ENCODE measurements at places on chromosomes 7 and 10.

DNA sequence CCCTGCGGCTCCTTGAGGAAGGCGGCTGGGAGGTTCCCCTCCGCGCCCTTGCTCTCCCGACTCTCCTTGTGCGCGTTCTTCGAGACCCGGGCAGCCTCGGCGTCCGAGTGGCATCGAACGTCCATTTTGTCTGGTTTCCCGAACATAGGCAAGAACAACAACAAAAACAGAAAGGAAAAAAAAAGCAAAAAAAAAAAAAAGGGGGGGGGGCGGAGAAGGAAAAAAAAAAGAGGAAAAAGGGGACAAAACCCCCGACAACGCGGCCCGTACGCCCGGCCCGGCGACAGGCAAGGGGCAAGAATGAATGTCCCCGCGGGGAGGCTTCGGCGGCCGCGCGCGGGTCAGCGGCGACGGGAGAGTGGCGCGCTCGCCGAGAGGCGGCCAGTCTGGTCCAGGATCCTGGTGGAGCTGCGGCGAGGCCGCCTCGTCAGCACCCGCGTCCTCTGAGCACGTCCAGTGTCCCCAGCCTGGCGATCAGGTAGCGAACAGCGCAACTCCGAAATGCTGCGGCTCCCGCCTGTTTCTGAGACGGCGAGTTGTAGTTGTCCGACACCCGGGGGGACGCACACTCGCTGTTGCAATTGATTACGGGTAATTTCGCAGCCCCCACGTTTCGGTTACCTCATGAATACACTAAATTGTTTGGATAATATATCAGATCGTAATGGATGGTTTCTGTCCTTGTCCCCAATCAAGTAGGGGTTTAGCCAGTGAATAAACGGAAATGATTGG lies at the start of gene VAX1:
VAX1 (minus strand) TSS at position 360 of the 732 bp plus-strand sequence; CDS start at position 146, 214 bp downstream.
- no peak for DNase-seq

DNA sequence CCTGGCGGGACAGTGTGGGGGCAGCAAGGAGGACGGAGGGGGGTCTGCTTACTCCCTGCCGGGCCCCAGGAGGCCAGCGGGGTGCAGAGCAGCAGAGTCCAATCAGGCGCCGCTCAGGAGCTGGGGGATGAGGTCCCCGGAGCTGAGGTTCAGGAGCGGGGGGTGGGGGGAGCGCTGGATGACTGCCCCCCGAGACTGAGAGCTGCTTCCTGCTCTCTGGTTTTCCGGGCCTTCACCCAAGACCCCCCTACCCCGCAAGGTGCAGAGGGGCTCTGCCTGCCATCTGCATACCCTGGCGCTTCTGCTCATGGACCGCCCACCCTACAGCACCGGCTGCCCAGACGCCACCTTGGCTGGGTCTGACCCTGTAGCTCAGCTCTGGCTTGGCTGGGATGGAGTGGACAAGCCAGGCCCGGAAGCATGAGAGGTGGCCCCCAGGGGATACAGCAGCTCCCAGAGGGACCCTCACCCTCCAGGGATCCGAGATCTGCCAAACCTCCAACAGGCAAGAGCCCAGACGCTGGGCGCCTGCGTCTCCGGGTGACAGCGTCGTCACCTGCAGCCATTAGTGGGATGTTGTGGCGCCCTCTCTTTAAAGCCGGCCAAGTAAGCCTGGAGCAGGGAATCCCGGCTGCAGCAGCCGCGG lies 930 bp downstream of the KNDC1 start:
- DNase-seq, result no peak

GRCh38 chr10:19480353-19480752 lies 335.9 kb upstream of the PLXDC2 start:
- DNase-seq, result no peak

DNA sequence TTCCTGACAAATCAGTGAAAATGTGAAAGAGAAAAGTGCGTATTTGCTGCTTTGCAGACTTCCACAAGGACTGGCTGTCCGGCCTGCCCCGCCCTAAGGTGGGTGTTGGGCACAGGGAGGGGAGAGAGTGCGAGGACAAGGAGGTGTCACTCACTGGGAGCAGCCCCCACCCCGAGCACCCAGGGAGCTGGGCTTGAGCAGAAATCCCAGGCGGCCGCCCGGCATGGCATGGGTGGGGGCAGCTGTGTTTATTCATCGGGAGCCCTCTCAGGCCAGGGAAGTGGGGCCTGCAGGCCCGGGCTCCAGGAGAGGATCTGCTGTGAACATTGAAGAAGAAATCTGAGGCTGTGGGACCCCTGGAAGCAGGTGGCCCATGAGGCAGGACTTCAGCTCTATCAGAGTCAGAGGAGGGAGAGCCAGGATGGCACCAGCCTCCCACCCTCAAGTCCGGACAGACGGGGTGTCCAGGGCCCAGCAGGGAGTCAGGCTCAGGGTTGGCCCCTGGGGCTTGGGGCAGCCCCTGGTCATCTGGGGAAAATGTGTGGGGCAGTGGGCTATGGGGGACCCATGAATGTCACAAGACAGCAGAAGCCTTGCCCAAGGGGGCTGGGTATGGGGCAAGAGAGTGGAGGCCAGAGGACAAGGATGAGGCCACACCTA lies 164.4 kb upstream of the PPP2R2D start:
- DNase-seq, result no peak

DNA sequence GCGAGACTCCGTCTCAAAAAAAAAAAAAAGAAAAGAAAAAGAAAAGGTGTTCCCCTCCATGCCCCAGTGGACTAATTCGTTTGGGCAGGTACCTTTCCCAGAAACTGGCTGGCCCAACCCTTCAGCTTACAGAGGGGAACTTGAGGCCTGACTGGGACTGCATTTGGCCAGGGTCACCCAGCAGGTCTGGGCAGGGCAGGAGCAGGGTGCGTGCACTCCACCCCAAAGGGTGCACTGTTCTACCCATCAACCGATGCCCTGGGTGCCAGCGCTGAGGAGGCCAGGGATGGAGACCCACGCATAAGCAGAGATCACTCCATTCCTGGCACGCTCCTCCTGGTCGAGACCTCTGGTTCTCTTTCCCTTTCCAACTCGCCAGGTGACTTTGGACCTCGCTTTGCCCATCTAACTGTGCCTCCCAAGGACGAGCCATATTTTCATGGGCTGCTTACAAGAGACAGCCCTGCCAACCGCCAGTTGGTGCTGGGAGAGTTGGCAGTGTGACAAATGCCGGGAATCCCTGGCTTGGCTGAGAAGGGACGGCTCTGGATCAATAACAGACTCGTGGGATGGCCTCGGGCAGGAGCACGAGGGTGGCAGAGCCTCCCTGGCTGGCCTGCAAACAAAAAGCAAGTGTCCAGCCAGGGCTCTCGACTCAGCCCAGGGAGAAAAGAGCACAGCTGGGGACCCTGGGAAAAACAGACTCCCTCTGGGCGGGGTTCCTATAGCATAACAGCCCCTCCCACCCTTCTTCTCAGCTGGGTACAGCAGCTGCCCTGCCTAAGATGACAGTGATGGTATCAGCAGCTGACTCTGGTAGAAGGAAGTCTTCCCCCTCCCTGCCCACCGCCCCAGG lies 7.9 kb downstream of the HSPB1 start:
- no peak for DNase-seq

GRCh38 chr10:63561341-63561740 lies 40.1 kb downstream of the REEP3 start:
- DNase-seq, result no peak

DNA sequence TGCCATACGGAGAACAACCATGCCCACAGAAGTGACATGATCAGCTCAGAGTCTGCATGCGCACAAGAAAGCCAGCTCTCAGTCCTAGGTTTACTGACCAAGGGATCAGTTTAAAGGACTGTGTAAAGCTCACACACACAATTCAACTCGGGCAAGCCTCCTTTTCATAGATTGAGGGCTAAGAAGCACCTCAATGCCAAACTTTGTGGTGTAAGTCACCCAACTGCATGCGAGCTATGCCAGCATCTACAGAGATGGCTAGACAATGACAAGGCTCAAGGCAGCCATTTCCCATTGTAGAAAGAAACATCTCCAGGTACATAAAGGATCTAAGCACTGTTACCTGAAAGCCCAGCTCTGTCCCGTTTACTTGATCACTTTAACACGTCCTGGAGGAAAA lies 36.8 kb downstream of the GPAM start:
- no peak for DNase-seq

DNA sequence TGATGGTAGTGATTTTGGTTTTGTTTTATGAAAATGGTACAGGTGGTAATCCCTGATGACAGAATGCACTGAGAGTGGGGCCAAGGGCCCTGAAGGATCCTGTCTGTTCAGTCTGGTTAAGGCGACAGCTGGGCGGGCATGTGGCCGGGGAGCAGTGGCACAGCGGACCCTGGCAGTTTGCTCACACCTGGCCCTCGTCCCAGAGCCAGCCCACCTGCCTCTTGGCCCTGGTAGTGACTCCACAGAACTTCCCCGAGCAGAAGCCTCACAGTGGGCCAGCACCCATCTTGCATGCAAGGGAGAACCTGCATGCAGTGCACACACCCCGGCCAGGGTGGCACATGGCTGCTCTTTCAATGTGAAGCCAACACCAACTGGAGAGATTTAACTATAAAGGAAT lies 82.8 kb downstream of the ALOX5 start:
- DNase-seq, result no peak

- no peak for DNase-seq
Measured at GRCh38 chr7:134900166-134900982, 85.9 kb upstream of the AGBL3 start.

GRCh38 chr7:47738563-47739166 lies 156.8 kb upstream of the TNS3 start:
- DNase-seq, result no peak

DNA sequence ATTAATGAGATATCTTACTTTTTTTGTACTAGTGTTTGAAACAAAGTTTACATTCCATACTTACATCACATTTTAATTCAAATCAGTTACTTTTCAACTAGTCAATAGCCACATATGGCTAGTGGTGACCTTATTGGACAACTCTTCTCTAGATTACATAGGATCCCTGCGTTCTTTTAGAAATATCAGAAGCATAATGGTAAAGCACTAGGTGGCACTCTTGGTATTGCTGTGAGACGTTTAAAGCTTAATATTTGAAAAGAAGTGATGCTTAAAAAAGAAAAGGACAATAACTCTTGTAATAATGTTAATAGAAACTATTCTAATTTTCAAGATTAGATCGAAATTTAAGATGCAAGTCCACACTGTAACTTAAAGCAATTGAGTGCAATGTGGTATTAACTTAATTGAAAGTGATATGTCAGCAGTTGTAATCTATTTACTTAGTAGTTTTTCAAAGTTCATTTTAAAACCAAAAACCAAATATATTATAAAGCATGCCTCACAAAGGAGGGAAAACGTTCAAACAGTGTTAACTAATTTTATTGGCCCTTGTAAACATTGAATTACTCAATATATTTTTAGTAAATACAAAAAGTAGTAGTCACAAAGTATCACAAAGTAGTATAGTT lies 339.1 kb downstream of the ATRNL1 start:
- no peak for DNase-seq

GRCh38 chr10:106185951-106186350 lies 978.6 kb downstream of the SORCS1 start:
- no peak for DNase-seq

DNA sequence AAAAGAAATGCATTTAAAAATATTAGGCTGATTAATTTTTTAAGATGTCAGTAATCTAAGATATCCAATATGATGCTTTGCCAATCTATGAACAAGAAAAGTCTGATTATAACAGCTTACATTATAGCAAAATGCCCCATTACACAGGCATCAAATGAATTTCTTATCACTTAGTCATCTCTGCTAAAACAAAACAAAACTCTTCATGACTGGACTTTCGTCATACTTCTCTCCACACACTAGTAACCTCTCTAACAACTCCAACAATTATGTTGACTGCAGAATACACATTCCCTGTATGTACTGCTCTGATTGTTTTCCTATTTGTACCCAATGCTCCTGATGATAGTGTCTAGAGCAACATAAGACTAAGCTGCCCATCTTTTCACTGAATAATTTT lies 3.8 kb upstream of the MKI67 start:
- no peak for DNase-seq

DNA sequence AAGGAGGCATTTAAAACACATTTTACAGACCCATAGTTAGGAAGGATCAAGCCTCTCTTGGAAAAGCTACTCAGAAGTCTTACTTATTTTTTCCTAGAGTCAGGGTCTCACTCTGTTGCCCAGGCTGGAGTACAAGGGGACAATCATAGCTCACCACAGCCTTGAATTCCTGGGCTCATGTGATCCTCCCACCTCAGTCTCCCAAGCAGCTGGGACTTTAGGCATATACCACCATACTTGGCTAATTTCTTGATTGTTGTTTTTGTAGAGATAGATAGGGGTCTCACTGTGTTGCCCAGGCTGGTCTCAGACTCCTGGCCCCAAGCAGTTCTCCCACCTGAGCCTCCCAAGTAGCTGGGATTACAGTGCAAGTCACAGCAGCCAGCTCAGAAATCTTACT lies 354.7 kb upstream of the GALNT17 start:
- DNase-seq, result no peak

DNA sequence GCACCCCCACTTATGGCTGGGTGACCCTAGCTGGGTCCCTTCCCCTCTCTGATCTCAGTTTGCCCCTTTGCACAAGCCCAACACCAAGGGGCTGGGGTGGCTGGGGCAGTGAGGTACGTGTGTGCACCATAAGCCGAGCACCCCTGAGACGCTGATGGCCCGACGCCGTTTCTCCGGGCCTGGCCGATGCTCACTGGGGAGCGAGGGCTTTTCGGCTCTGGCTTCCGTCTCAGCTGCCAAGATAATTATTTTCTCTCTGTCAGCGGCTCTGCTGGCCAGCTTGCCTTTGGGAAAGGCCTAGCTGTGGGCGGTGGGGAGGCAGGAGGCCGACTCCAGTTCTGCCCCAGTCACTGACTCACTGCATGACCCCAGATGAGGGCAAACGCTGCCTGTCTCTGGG lies 91.0 kb downstream of the ZMIZ1 start:
- DNase-seq, result no peak

- DNase-seq, result no peak
Measured at GRCh38 chr7:102912742-102913141, at the start of gene LRRC17. Gene LRRC17, plus strand, starts transcription at chr7:102913000. Its CDS starts 20,914 bp downstream, at chr7:102933914.

DNA sequence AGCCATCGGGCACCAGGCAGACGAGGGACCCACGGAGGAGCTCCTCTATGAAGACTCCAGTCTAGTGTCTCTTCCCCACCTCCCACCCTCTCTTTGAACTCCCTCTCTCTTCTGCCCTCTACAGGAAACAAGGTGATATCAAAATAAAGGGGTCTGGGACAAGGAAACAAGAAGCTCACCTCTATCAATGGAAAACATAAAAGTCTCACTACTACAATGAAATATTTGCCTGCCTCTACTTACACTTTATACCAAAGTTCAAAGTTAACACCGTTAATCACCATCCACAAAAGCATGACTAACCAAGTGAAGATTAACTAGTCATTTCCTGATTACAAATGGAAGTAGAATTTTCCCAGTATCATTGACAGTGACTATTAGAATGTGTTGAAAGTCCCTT lies 82.2 kb downstream of the PARD3 start:
- no peak for DNase-seq

DNA sequence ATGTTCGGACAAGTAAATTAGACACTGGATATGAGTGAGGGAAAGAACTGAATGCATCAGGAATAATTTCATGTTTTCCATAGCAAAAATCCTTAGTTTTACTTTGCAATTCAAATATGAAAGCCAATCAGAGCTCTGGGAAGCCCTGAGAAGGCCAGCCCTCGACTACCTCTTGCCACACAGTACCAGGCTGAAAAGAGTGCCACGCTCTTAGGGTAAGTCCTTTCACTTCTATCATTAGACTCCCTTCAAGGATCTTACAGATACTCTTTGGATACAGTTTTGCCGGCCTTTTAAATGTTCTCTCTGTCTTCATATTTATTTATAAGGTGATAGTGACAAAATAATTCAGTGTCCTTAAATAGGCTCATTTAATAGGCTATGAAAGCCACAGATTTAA lies 1.9 kb downstream of the COBL start:
- no peak for DNase-seq

- DNase-seq, result no peak
Measured at GRCh38 chr10:83816942-83817341, 322.4 kb upstream of the GHITM start.

- DNase-seq, result peak; percentile 44
Measured at GRCh38 chr7:50664461-50664922, 99.3 kb upstream of the DDC start.

Measured in CD4-positive, alpha-beta T cell treated with Interleukin-2 at 100 ng/mL for 4 hours (primary cell).